B cell (primary cell): ENCODE measurements at places on chromosomes 7 and 10.

DNA sequence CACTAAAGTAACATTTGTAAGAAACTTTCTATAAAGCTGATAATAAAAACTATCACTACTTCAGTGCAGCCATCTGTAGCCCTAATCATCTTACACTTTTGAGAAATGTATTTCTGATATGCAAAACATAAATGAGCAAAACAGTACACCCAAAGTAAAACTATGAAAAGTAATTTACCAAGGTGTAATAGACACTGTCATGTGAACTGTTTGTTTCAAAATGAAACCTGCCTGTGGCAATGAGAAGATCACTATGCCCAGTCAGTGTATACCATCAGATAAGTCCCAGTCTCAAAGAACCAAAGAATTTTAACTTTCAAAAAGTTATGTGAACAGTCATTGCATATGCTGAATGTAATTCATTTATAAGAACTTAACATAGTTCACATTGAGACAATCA, 398.1 kb downstream of the CDC14C start:
- DNase-seq, result no peak

- DNase-seq, result no peak
Observed at GRCh38 chr7:132526111-132526740, 50.0 kb downstream of the PLXNA4 start.

DNA sequence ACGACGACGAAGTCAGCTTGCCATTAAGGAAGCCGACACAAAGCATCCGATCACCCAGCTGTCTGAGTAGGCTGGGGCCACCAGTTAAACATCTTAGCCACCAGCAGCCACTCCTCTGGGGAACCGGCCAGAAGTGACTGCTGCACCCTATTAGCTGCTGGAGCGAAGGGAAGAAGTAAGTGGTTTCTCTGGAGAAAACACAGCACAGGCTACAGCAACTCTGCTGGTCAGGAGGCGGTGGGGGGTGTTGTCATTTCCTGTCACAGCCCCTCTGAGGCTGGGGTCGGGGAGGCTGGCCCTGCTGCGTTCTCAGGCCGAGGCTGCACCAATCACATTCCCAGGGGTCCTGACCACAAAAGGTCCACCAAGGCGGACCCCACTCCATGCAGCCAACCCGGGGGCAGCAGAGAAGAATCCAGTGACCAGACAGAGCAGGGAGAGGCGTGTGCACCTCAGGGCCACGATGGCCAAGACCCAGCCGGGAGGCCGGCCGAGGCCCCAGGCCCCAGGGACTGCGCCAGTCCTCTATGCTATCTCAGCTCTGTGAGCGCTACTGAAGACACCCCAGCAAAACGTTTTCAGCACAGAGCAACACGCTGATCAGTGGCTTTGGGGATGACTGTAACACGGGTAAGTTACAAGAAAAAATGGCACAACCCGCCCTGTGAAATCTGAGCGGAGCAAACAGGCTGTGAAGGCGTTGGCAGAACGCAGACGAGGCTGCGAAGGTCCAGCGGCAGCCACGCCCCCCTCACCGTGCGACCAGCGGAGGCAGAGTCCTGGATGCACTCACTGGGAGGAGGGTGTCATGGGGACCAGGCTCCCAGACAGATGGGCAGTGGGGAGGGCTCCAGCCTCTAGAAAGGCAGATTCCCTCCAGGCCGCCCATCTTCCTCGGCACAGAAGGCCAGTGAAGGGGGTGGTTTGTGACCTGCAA, 24.8 kb downstream of the STK32C start:
- no peak for DNase-seq

DNA sequence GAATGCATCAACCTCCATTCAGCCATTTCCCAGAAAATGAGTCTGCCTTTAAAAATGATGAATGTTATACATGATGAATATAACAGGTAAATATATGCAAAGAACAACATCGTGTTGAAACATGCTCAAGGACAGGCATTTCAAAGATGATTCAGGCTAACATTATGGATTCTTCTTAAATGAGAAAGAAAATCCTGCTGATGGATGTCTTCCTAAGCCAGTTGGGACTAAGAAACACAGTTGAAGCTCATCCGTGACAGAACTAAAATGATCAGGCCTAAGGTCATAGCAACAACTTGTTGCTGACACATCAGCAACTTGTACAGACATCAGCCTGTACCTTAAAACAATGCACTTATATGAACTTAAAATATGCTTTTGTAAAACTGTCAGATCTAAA, 267.9 kb downstream of the MAGI2 start:
- DNase-seq, result no peak

GRCh38 chr10:4751211-4751610, 74.8 kb upstream of the AKR1E2 start:
- DNase-seq, result no peak

DNA sequence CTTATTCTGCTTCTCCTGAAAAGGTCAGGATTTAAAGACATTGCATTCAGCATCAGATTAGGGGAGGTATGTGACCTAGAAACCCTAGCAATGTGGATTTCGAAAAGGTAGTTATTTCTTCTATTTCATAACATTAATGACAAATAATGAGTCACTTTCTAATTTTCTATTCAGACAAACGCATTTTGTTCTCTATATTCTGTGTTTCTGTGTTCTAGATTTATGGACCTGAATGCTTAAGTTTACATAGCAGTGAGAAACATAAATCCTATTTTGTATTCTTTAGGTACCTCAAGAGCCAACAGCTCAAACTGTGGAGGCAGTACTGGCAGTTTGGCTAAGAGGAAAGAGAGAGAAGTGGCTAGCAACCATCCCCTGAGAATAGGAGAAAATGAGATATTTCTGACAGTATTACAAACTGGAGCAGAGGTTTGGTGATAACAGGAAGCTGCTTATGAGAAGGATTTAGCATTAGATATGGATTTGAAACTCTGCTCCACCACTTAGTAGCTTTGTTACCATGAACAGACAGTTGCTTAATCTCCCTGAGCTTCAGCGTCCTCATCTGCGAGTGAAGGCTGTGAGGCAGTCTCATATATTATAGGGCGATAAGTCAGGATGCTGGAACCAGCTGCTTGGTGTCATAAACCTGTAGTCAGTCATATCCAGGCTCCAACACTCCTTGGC, 28.2 kb downstream of the CDK14 start:
- DNase-seq, result no peak

DNA sequence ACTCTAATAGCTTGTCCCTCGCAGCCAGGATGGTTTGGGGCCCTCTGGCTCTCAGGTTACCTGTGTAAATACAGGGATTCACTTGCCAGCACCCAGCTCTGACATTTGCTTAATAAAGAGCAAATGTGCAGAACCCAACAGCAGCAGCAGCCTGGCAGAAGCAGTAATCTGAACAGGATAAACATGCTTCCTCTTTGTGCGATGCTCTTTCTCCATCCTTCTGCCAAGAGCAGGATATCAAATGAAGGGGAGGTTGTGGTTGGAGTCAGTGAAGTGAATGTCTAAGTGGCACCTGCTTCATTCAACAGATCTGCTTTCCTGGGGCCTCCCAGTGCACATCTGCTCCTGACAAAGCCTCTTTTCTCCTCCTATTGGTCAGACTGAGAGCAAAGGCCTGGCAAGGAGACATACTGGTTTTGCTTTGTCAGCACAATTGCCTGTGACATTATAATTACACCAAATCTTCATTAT, 130.3 kb downstream of the NRF1 start:
- no peak for DNase-seq

DNA sequence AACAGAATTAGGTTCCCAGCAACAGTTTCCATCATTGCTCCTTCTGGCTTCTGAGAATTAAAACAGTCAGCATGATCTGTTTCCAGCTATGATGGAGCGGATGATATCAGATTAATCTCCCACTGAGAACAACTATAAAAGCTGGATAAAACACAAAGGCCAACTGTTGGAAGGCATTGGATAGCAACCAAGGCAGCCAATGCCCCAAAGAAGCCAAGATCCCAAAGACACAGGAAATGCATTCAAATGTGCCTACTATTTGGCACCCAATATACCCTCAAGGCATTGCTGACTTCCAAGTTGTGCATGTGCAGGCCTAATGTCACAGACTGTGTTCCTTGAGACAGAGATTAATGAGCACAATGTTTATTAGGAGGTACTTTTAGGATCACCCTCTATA, 259.3 kb downstream of the ARHGAP12 start:
- DNase-seq, result no peak

- no peak for DNase-seq
Observed at GRCh38 chr10:26870766-26871165, 10.0 kb upstream of the ABI1 start.

- no peak for DNase-seq
Observed at GRCh38 chr7:116663744-116664143, 8.3 kb upstream of the MET start.

DNA sequence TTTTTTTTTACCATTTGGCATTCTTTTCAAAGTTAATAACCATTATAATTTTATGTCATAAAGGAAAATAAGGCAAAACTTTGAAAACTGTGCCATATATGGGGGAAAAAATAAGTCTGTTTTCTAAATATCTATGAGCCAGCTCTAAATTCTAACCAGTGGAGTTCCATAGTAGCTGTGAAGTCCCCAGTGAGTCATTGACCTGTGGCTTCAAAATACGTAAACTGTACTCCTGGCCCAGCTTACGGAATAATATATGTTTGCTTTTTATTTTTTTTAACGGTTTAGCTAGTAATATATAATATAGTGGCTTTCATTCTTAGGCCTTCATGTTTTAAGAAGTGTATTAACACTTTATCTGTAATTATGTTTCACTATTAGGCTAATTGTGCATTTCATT, 20.5 kb downstream of the ZRANB1 start:
- no peak for DNase-seq

DNA sequence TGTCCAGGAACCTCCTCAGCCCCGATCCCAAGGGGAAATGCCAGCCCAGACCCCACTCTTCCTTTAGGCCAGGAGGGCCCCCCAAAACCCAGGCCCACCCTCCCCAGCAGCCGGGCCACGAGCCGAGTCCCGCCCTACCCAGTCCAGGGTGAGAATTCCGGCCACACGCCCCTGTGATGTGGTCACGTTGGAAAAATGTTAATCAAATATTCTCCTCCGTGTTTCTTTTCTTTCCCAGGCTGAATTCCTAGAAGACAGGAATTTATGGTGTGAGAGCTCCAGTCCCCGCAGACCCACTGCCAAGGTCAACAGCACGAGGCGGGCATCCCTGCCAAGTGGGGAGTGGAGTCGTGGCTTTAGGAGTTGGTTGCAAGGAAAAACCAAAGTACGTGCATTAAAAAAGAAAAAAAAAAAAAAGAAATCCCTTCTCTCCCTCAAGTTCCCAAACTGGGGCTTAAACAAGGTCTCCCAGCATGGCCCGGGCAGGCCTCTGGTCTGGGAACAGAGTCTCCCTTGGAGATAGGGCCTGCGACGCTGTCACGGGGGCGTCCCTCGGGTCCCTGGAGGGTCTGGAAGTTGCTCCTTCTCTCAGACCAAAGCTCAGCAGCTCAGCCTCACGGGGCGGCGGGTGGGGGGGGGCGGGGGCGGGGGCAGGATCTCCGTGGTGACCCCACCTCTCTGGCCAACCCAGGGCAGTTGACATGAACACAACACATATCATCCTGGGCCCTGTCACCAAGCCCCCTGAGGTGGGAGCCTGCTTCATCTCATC, 28.1 kb upstream of the ELN start:
- no peak for DNase-seq

DNA sequence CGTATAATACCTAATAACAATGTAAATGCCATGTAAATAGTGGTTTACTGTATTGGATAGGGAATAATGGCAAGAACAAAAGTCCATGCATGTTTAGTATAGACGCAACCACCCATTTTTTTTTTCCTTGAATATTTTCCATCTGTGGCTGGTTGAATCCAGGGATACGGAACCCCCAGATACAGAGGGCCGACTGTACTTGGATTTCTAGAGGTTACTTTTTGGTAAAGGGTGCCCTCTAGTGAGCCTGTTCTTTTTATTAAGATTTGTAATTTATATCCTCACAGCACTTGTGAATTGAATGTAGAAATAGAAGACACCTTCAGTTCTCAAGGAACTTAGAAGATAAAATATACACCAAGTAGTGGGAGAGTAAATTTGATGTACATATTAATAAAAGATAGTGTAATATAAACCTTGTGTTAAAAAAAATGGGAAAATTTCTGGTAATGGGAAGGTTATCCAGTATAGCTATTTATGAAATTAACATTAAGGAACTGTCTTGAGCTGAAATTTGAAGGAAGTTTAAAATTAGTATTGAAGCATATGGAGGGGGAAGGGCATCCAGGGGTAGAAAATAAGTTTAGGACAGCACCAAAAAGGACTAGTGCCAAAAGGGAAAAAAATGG, 32.0 kb downstream of the EXOC6 start:
- peak; percentile 70 for DNase-seq

DNA sequence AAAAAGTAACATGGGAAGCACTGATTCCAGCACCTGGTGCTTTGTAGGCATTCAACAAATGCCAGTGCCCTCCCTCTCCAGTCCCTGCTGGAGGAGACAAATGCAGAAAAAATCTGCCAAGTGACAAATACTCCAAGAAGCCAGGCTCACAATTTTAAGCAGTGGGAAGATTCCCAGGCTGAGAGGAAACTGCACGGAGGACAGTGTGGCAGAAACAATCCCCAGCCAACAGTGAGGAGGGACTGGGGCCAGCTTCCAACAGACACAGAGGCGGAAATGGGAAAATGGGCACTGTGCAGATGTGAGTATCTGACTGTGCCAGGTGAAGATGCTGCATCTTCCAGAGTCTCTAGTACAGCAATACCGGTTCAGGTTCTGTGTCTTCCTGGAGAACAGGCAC, 106.3 kb downstream of the SLIT1 start:
- DNase-seq, result no peak

- DNase-seq, result peak; percentile 58
Observed at GRCh38 chr7:44615149-44615611, 8.8 kb downstream of the OGDH start.
